ENCODE measurements at places on chromosomes 6 and 20.

GRCh38 chr6:104813552-104813951, 46.2 kb downstream of the HACE1 start:
- DNase-seq, result no peak

- no peak for DNase-seq
These were observed 24.9 kb upstream of the FUCA2 start for GRCh38 chr6:143536461-143536865.

DNA sequence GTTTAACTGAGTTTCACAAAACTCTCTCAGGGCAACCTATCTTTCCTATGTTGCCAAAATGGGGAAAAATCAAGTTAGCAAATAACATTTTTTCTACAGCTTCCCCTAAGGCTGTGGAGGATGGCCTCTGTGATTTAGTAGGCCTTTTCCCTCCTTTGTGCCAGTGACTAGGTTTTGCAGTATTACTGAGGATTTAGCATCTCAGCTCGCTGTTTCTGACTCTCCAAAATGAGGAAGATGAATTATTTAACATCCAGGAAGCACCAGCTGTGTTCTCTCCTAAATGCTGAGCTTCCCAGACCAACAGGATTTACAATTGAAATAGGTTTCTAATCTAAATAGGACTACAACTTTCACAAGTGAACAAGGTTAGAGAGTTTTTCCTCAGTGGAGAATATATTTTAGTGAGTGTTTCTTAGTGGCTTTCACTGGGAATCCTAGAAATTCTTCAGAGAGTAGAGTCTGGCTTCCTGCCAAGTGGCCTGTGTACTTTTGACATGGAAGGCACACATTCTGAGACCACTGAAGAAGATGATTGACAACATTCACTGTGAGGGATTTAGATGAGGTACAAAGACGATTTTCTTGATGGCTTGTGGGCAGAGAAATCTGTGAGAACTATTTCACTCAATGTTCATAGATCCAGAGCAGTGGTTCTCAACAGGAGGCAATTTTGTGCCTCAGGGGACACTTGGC, 62.4 kb downstream of the PTCHD4 start:
- no peak for DNase-seq

DNA sequence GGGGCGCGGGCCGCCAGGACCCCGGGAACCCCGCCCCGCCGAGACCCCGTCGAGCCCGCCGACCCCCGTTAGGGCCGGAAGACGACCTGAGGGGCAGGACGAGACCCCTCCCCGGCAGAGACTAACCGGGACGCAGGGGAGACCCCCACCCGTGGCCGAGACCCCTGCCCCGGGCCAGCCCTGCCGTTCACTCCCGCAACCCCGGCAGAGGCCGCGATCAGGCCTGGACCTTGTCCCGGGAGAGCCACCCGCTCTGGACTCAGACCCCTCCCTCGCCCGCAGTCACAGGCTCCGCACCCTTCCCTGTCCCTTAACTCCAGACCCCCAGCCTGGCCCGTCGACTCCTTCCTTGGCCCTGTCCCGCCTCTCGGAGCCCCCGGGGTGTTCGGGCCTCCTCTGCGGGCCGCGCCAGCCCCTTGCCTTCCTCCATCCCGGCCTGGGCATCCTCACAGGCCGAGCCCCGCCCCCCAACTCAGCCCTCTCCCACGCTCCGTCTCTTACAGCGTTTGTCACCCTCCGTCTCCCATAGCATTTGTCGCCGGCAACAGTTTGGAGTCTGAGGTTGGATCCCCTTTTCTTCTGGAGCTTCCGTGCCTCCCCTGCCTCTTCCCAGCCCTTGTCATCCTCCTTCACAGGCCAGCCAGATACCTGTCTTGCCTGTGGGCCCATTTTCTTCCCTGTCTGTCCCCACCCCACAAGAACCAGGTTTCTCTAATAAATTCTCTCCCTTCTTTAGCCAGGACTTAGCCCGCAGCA, 569 bp downstream of the TCEA2 start:
- DNase-seq, result no peak

DNA sequence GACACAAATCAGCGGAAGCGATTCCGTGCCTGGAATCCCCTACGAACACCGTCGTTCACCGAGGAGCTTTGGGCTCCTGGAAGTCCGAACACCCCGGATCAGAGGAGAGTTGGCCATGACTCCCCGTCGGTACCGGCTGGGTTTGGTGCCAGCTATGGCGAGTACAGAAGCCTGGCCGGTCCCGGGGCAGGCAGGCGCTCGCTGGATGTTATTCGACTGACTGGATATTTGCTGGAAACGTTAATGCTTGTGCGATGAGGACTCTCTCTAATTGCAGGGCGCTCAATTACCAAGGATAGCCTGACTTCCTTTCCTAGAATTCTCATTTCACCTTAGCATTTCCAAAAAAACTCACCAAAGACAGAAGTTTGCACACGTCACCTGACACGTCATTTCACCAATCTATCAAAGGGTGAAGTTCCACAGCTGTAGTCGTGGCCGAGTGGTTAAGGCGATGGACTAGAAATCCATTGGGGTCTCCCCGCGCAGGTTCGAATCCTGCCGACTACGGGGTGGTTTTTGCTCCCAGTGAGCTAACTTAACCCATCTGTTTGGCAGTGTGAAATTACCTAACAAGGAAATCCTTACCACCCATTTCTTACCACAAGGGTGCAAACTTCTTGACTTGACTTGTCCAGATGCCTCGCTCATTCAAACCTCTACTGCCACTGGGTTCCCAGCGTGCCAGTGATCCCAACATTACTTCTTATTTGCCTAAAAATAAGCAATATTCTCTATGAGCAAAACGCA, 22.7 kb upstream of the ZNF184 start:
- peak; percentile 70 for DNase-seq

- no peak for DNase-seq
These were observed 9.1 kb upstream of the CST4 start for GRCh38 chr20:23697947-23698346.

GRCh38 chr6:103895136-103895535, 964.6 kb downstream of the HACE1 start:
- no peak for DNase-seq

DNA sequence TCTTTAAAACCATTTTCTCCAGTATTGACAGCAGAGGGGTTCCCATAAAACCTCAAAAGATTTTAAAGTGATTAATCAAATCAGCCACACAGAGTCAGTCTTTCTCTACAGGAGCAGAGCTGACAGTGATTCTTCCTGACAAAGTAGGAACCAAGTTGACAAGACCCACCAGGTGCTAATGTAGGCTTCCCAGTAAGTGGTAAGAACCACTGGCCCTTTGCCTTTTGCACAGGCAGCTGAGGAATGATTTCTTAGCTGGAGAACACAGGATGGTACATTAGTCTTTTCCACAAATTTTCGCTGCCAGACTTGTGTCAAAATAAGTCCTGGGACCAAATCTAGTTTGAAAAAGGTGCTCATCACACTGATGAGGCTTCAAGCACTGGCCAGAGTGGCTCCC, 95.8 kb downstream of the ARMC2 start:
- DNase-seq, result no peak

DNA sequence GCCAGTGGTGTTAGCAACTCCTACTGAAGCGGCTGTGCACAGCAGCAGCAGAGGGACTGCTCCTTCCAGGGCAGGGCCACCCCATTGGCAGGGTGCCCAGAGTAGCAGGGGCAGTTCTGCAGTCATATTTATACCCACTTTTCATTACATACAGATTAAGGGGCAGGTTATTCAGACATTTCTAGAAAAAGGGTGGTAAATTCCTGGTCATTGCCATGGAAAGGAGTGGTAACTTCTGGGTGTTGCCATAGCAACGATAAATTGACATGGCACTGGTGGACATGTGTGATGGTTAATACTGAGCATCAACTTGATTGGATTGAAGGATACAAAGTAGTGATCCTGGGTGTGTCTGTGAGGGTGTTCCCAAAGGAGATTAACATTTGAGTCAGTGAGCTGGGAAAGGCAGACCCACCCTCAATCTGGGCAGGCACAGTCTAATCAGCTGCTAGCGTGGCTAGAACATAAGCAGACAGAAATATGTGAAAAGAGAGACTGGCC, 45.0 kb downstream of the IYD start:
- no peak for DNase-seq

DNA sequence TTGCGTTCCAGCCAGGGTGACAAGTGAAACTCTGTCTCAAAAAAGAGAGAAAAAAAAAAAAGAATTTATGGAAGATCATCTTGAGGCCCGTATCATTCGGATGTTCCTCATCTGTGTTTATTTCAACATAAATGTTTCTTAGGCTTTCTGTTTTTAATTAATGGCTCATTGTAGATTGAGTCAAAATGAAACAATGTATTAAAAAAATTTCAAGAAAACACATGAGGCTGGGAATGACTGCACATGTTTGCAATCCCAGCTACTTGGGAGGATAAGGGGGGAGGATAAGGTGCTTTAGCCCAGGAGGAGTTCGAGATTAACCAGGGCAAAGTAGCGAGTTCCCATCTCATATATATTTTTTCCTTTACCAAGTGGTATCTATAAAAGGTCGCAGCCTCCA, 47.3 kb downstream of the ITCH start:
- DNase-seq, result peak; percentile 34

DNA sequence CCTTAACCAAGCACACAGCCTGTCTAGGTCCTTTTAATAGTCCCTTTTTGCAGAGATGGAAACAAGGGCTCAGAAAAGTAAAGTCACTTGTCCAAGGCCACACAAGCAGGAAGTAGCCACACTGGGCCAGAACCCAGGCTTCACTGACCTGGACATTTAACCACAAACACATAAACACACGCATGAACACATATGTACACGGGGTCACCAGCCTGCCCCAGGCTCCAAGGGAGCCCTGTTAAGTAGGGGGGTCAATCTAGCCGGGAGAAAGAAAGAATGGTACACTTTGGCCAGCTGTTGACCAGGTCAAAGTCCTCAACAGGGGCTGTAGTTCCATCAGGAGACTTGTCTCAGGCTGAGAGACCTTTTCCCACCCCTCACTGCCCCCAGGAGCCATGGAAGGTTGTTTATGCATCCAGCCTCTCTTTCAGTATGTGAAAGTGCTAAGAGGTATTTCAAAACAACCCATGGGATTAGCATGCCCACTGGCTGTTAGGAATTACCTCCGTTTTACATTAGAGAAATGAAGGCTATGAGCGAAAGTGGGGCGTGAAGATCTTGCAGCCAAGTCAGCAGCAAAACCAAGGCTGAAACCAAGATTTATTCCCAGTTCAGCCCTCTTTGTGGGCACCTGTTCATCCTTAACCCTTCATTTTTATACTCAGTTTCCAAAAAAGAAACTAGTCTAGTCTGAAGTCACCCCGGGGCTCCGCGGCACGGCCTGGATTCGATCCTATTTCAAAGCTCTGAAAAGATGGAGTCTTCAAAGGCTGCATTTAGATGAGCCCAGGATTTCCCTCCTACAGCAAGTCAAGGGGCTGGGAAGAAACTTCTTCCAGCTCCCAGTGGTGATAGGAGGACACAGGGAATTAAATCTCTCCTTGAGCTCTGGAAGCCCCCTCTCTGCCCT, 9.8 kb downstream of the SDC4 start:
- DNase-seq, result no peak

DNA sequence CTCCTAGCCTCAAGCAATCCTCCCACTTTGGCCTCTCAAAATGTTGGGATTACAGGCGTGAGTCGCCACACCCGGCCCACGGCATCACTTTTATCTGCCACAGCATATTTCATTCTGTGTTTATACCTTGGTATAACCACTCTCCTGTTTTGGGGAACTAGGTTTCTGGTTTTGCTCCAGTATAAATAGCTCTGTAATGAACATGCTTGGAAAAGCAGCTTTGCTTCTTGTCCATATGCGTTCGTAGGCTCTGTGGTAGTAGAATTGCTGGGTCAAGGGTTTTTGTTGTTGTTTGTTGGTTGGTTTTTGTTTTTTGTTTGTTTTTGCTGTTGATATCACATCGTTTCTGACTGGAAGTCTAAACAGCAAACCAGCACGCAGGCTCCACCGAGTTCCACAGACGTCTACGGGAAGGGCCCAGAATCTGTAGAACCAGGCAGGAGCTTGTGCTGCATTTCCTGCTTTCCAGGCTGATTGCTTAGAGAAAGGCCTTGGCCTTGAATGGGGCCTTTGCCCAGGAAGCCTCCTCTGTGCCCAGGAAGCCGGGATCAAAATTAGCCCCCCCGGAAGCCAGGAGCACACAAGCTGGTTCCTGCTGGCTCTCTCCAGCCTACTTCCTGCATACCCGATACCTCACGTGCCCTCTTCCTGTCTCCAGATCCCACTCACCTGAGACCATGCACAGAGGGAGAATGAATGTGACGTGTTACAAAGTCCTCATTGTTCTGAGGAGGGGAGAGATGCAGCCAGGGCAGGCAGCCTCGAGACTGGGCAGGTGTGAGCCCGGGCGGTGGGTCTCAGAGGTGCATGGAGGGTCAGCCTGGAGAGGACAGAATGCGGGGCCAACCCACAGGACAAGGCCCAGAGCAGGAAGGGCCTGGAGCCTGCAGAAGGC, 34.7 kb downstream of the AAR2 start:
- DNase-seq, result no peak

DNA sequence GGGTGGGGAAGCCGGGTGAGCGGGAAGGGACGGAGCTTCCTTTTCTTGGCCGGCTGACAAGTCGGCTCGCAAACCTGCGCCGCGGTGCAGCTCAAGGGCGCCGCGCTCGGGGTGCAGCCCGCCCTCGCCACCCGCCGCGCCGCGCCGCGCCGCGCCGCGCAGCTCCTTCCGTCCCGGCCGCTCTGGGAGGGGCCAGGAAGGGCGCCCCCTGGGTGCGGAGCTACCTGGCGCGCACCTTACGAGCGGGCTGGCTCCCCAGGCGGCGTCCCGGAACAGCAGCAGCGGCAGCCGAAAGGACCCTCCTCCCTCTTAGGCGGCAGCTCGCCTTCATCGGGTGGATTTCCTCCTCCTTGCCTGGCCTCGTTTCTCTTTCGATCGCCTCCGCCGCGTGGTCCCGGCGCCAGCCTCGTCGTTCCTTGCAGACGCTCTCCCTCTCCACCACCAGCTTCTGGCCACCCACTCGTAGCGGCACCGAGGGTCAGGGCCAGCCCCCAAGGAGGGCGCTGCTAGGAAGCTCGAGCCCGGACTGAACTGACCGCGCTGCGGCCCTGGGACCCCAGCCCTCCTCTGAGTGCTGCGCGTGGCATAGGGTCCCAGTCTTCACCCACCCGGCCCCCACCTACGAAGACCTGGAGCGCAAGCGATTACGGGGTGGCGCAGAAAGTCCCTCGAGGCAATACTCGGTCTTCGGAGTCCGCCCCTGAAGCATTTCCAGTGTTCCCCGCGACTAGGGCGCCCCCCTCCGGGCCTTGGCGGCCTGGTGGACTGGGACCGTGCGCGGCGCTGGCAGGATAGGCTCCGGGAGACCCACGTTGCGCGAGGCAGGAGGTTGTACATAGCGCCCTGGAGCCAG, at the start of gene MAP3K5:
Gene MAP3K5, minus strand, starts transcription at position 68 of the 853 bp plus-strand sequence. CDS start 320 bp downstream, outside the sequence.
- DNase-seq, result peak; percentile 50

DNA sequence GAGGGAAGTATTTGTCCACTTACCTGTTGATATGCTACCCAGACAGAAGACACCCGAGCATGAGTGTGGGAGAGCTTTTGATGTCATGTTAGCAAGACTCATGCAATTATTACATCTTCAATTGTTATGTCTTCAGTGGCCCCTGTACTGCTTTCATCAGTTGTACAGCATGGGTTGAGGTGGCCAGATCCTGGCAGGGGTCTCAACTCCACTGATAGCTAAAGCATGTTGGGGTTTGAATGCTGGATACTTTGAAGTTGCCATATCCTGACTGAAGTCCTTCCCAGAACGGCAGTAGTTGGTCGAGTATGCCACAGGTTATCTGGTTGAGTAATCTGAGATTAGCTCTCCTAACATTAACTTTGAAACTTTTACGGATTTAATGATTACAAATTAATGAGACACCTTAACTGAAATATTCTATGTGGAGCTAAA, 46.7 kb downstream of the LRRN4 start:
- no peak for DNase-seq
